AG04449 (cell line): ENCODE measurements at places on chromosomes 16 and 17.

GRCh38 chr17:39769974-39770587 lies 32.3 kb downstream of the GRB7 start:
- no peak for DNase-seq

GRCh38 chr16:18072161-18072560 lies 264.4 kb downstream of the NPIPA8 start:
- DNase-seq = no peak

- no peak for DNase-seq
Measured at GRCh38 chr17:41697122-41697962, 8.7 kb downstream of the EIF1 start.

- DNase-seq = no peak
Measured at GRCh38 chr16:49456763-49457162, 83.2 kb downstream of the C16orf78 start.

GRCh38 chr17:69448431-69449102 lies 34.1 kb downstream of the MAP2K6 start:
- no peak for DNase-seq

- no peak for DNase-seq
Measured at GRCh38 chr17:74690409-74690825, 22.3 kb downstream of the CD300LF start.

- peak; percentile 68 for DNase-seq
Measured at GRCh38 chr17:44947461-44948314, at the start of gene KIF18B. KIF18B (minus strand) TSS chr17:44947773; CDS start chr17:44936344, 11,429 bp downstream.

DNA sequence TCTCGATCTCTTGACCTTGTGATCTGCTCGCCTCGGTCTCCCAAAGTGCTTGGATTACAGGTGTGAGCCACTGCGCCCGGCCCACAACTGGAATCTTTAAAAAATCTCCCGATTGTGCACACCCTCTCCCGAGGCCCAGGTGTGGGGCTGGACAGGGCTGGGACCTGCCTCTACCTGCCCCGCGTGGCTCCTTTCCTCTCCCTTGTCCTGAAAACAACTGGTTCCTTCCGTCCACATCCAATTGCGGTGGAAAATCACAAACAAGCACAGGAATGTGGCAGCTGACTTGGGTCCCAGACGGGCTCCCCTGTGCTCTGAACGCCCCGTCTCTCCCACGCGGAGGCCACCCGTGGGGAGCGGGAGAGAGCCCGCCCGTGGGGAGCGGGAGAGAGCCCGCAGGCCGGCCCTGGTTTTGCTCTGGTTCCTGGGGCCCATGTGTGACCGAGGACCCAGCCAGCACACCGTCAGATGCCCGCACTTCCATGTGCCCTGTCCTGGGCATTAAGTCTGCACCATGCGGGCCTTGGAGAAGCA lies 3.0 kb upstream of the TMEM204 start:
- no peak for DNase-seq

GRCh38 chr17:15741624-15742023 lies 9.5 kb downstream of the TBC1D26 start:
- no peak for DNase-seq

GRCh38 chr16:12461201-12461600 lies 342.5 kb downstream of the CPPED1 start:
- DNase-seq = no peak

GRCh38 chr17:32870027-32870670 lies 6.8 kb downstream of the MYO1D start:
- DNase-seq = no peak

GRCh38 chr16:52068447-52069074 lies 478.4 kb downstream of the TOX3 start:
- no peak for DNase-seq

GRCh38 chr16:78523212-78523985 lies 423.9 kb downstream of the WWOX start:
- no peak for DNase-seq

DNA sequence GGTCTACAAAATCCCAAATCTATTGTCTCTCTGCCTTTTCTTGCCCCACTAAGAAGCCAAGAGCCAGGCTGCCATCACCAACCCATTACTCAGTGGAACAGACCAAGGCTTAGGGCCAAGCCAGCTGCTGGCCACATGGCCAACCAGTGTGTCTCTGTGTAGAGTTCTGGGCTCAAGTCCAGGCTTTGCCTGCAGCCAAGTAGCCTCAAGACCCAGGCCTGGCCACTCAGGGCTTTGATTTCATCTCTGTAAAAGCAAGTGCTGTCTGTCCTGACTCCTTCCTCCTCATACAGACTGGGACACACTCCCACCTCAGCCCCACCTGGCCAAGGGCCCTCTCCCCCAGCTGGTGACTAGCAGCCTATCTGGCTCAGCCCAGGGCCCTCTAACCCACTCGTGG lies 14.6 kb downstream of the SREBF1 start:
- no peak for DNase-seq

DNA sequence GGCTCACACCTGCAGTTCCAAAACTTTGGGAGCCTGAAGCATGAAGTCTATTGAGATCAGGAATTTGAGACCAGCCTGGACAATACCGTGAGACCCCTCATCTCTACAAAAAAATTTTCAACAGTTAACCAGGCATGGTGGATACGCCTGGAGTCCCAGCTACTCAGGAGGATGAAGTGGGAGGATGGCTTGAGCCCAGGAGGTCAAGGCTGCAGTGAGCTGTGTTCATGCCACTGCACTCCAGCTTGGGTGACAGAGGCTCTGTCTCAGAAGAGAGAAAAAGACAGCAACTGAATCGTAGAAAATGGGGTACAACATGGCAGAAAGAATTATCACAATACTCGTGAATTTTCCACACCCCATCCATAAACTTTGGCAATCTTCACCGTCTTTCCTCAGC lies 3.2 kb downstream of the CRK start:
- no peak for DNase-seq

GRCh38 chr17:79685121-79685520 lies 45.6 kb upstream of the ENPP7 start:
- DNase-seq = no peak
